ENCODE measurements at places on chromosomes 11 and 22. TPM values are rescaled to one million over a fixed set of nuclear protein-coding genes. Genes with fewer than 3 reads are reported as not detected.

DNA sequence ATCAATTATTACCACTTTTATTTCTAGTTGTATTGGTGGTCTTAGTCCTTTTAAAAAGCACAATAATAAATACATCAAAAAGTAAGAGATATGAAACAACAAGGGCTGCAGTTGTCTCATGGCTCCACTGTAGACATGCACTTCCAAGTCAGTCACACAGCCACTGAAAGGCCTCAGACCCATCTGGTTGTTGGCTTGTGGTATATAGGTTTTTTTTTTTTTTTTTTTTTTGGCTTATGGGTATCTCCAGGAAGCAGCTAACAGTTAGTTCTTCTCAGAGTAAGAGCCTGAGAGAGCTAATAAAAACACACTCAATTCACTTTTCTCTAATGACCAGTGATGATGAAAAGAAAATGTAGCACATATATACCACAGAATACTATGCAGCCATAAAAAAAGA is 6.0 kb upstream of the OR52E6 start:
- DNase-seq = no peak

GRCh38 chr11:27973851-27974536 is 134.0 kb downstream of the KIF18A start:
- DNase-seq = no peak

- DNase-seq = no peak
Observed at GRCh38 chr11:113574586-113574985, 99.4 kb upstream of the DRD2 start.

- no peak for DNase-seq
Observed at GRCh38 chr22:37639070-37639760, at the start of gene SH3BP1. Gene SH3BP1 (plus strand): TSS chr22:37639669. CDS start chr22:37639788, 119 bp downstream.

- no peak for DNase-seq
Observed at GRCh38 chr11:61585115-61585514, 4.2 kb upstream of the SYT7 start.

The CD3G gene
- total RNA-seq = not detected

The PCSK7 gene
- total RNA-seq = 40.3 TPM

All from bronchial epithelial cell (primary cell).